ENCODE measurements at places on chromosomes 13 and 19.

- DNase-seq = no peak
Measured at GRCh38 chr13:106709522-106709921, 141.6 kb upstream of the ARGLU1 start.

GRCh38 chr13:47603365-47603764 lies 397.7 kb downstream of the SUCLA2 start:
- no peak for DNase-seq

DNA sequence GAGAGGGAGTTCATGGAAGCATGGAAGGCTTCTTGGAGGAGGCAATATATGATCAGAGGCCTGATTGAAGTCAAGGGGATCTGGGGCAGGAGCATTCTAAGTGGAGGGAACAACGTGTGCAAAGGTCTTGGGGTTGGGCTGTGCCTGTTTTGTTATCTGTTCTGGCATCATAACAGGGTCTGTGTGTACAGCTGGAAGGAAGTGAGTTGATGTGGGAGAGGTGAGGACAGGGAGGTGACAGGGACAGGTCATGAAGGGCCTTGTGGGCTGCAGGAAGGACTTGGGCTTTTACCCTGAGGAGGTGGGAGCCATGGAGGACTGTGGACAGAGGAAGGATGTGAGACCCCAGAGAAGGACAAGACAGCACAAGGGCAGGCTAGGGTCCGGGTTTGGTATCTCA lies 1.2 kb upstream of the NFILZ start:
- no peak for DNase-seq

DNA sequence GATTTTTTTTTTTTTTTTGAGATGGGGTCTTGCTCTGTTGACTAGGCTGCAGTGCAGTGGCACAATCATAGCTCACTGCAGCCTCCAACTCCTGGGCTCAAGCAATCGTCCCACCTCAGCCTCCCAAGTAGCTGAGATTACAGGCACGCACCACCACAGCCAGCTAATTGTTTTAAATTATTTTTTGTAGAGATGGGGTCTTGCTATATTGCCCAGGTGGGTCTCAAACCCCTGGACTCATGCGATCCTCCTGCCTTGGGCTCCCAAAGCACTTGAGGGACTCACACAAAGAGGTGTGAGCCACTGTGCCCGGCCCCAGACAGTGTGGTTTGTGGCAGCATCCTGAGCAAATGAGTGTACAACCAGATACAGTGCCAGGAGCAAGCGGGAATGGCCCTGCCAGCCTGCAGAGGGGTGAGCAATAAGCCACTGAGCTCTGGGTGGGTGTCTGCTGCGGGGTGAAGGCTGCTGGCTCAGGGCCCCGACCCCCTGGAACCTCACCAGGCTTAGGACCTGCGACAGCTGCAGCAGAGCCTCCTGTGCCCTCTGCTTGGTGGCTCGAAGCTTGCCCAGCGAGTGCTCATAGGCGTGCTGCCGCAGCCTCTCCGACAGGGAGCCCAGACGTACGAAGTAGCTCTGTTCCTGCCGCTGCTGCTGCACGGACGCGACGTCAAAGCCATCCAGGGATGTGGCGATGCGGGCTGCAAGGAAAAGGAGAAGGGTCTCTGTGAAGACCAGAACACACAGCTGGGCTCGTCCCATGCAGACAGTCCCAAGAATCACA lies 15.9 kb upstream of the TICAM1 start:
- no peak for DNase-seq

DNA sequence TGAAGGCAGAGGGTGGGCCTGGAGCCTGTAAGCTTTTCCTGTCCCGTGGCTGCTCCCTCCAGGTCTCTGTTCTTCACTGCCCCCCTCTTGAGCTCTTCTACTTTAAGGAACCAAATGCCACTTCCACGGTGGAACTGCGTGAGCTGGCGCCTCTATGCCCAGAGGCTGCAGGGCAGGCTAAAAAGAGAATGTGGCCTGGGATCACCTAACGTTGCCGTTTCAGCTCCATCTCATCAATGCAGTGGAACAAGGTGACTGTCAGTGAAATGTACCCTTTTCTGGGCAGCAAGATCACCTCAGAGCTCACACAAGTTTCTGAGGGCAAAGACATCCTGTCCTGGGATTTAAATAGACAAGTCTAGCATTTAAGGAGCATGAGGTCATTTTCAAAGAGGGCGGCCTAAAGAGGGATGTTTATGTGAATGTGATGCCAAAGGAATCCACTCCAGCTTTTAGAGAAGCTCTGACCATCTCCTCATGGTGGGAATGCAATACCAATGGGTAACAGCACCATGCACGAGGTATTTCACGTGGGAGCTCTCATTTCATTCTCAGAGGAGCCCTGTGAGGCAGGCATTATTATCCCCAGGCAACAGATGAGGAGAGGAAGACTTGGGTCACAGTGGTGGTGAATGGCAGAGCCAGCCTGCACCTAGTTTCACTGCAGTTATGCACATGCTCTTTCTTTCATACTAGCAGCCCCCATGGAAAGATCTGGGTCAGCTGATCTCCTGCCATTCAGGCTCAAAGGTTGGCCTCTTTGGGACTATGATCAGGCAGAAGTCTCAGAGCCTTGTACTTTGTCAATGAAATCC lies 39.3 kb downstream of the RGCC start:
- DNase-seq = peak; percentile 77

- DNase-seq = no peak
Measured at GRCh38 chr13:32252812-32253438, 62.2 kb downstream of the ZAR1L start.

DNA sequence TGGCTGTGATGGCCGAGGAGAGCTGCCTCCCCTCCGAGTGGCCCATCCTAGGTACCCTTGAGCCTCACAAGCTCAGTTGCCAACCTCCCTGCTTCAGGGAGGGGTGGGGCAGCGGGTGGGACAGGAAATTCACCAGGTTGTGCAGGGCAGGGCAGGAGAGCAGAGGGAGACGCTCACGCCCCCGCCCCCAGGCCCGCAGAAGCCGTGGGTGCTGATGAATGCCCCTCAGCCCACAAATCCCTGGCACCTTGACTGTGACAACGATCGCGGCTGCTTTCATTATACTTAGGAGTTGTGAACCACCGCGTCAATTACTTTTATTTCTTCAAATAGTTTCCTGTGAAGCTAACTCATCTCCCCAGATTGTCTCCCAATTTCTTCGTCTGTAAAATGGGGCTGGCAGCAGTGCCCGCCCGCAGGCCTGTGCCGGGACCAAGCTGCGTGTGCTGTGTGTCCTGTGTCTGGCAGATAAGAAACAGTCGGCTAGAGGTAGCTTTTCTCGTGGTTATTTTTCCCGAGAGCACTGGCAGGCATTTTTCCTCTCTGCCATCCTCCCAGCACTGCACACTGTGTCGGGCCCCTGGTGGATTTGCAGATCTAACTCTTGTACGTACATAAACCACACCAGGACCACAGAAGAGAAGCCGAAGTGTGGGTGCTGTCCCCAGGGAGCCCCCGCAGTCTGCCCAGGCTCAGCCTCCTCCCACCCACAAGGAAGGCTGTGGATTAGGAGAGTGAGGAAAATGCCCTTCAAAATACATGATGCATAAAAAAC lies 7.9 kb upstream of the RASA3 start:
- no peak for DNase-seq

GRCh38 chr13:101785858-101786257 lies 333.4 kb downstream of the ITGBL1 start:
- peak; percentile 64 for DNase-seq

- peak; percentile 52 for DNase-seq
Measured at GRCh38 chr13:113207890-113208420, 514 bp downstream of the PCID2 start.

GRCh38 chr19:23776507-23777205 lies 18.0 kb upstream of the ZNF681 start:
- DNase-seq = no peak

- no peak for DNase-seq
Measured at GRCh38 chr19:23789246-23789645, 30.6 kb upstream of the ZNF681 start.

GRCh38 chr13:98273067-98273823 lies 96.2 kb upstream of the RNF113B start:
- no peak for DNase-seq

DNA sequence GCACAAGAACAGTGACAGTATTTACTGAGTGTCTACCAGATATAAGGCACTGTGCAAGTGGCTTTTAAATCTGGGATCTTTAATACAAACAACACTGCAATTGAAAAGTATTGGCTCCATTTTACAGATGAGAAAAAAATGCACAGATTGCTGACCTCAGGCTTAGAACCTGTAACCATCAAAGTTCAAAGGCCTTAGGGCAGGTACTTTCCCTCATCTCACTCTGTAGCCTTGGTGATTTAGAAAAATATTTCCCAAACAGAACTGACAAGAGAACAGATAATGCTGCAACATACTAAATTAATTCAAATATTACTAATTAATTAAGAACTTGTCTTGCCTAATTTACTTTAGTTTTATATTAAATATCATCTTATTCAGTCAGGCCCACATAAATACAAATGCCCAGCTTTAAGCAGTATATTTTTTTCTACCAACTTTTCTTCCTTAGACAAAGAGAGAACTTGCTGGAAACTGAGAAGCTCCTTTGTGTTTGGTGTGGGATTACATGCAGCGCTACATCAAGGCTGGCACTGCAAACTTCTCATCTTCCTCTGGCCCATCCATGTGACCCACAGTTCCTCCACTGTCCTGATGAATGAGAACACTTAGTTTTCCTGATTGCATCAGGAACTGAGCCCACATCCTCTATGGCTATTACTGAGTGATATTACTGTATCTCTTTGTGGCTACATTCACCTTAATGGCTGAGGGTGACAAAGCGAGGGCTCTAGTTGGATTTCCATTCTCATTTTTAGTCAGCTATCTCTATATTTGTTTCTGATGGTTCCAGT lies 302.1 kb downstream of the ENOX1 start:
- no peak for DNase-seq

GRCh38 chr13:50812242-50812641 lies 31.2 kb downstream of the DLEU7 start:
- no peak for DNase-seq

DNA sequence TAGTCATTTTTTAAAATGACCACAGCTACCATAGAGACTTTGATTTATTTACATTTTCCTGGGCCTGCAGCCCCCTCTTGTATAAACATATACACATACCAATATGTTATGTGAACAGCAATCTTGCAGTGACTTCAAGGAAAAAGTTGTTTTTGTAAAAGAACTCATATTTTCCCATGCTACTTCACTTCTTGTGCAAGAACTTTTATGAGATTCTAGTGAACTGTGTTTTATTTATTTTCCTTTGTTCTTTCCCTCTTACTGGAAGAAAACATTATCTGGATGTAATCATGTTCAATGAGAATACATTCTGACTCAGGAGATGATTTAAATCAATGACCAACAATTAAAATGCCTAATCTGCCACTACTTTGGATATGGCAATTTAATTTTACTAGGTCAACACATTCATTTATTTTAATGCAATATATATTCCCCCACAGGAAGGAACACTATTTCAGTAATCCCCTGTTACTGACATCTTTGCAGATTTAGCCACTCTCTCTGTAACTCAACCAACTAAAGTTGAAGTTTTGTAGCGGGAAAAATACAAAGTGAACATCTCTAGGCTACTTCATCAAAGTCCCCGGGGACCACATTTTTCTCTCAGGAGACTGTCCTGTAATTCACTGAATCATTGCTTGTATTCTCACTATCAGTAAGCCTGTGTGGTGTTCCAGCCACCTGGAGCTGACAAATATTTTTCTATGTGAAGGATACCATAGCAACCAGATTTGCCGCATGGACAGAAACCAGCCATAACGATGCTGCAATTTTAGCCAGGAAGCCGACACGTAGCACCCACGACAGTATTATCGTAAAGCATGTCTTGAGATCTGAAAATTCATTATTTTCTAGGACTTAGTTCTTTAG lies 90.5 kb downstream of the STARD13 start:
- peak; percentile 81 for DNase-seq

DNA sequence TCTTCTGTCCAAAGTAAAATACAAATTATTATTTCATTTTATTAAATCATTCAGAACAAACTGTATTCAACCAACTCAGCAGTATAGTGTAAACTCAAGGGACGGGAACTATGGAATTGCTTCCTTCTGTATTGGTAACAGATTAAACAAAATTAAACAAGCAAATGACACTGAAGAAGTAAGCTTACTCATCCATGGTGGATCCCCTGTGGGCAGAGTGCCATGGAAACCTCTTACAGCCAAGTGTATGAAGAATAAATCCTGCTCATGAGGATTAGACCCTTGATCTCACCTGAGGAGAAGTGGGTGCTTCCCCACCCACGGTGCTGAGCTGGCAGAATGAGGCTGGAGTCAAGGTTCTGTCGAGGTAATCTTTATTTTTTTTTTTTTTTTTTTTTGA lies 18.0 kb upstream of the RFXAP start:
- DNase-seq = no peak

- DNase-seq = no peak
Measured at GRCh38 chr13:51843529-51843928, 1.4 kb downstream of the TMEM272 start.

GRCh38 chr19:17243830-17244617 lies 1.7 kb downstream of the NR2F6 start:
- DNase-seq = no peak

DNA sequence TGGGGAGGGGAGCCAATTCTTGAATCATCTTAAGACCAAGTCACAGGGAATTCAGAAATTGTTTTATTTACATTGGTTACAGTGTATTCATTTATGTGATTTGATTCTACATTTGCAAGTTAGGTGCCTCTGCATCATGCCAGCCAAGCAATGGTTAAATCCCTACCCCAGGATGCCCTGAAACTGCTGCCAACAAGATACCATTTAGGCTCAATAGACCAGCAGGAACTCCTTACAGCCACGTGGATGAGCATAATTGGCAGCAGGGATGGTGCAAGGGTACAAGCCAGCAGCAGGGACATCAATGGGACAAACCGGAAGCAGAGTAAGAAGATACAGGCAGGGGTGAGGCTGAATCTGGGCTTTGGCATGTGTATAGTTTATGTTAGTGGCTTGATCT lies 72.4 kb upstream of the NBEA start:
- DNase-seq = no peak

GRCh38 chr13:46541210-46541609 lies 11.8 kb upstream of the LRCH1 start:
- no peak for DNase-seq

DNA sequence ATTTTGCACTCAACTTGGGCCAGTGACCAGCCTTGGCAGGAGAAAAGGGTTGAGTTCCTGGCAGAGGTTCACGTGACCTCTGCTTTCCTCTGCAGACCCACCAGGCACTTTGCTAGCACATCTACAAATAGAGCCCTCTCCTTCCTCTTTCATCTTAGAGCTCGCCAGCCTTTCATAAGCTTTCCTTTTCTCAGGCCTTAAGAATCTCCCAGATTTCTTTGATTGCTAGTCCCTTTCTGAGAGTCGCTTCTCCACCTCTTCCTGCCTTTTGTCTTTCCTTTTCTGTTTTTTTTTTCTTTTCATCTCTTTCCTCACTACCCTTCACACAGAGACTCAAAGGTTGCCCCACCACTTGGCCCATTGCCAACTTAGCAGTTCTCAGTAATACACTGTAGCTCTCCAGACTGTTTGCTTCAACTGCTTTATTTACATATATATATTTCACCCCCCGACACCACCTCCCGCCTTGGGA lies 375.7 kb upstream of the SPRY2 start:
- DNase-seq = no peak
